ENCODE measurements at places on chromosomes 2 and 18. TPM values are rescaled to one million over a fixed set of nuclear protein-coding genes. Genes with fewer than 3 reads are reported as not detected.

GRCh38 chr2:200667413-200667812 lies 81.6 kb downstream of the AOX1 start:
- no peak overlapping the region for H3K27ac ChIP-seq
- H3K4me1 ChIP-seq: no peaks in the 10 kb centered on the region
- DNase-seq: no peak
- H3K27me3 ChIP-seq: peaks cover 4% of the 10 kb centered on the region
- H3K4me3 ChIP-seq: no peak overlapping the region
- no peaks in the 10 kb centered on the region for H3K36me3 ChIP-seq

DNA sequence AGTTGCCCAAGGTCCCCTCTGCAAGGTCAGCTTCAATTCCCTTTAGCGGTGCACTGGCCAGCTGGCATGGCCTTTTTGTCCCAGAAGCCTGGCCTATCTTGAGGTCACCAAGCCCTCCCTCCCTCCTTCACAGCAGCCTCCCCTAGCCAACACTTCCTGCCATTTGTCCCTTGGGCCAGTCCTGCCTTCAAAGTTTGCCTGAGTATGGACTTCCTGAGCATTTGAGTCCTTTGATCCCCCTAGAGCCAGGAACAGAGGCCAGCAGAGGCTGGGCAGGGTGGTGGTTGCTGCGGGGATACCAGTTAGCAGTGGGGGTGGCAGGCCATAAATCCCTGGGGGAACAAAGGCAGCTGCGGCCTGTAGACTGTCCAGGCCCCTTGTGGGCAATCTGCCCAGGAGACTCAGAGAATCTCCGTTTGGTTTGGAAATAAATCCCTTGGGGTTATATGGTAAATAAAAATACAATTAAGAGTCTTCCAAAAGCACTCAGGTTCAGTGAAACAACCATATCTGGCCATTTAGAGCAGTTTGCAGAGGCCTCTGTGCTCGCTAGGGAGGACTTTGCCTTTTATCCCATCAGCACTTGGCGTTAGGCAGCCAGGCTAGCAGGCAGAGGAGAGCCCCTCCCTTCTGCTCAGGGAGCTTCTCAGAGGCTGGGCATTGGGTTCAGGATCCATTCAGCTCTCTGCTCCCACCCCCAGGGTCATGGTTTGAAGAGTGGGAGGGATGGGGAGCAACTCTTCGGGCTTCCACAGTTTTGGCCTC lies 3.1 kb upstream of the HES6 start:
- no peak overlapping the region for H3K27ac ChIP-seq
- peaks cover 2% of the 10 kb centered on the region for H3K4me1 ChIP-seq
- peaks cover 5% of the 10 kb centered on the region for H3K36me3 ChIP-seq
- DNase-seq: no peak

GRCh38 chr2:33042265-33042664 lies 95.5 kb downstream of the LTBP1 start:
- H3K27me3 ChIP-seq: peaks cover 10% of the 10 kb centered on the region
- H3K36me3 ChIP-seq: no peaks in the 10 kb centered on the region
- no peaks in the 10 kb centered on the region for H3K4me1 ChIP-seq
- H3K27ac ChIP-seq: no peak overlapping the region
- no peak overlapping the region for H3K4me3 ChIP-seq
- no peak for DNase-seq

- peaks cover 41% of the 10 kb centered on the region for H3K27me3 ChIP-seq
- no peaks in the 10 kb centered on the region for H3K4me1 ChIP-seq
- no peak overlapping the region for H3K4me3 ChIP-seq
- H3K27ac ChIP-seq: no peak overlapping the region
- no peak for DNase-seq
These were observed 42.7 kb downstream of the CIB4 start for GRCh38 chr2:26598336-26598995.

- DNase-seq: no peak
- H3K27ac ChIP-seq: no peak overlapping the region
- no peaks in the 10 kb centered on the region for H3K27me3 ChIP-seq
- no peaks in the 10 kb centered on the region for H3K36me3 ChIP-seq
- H3K4me3 ChIP-seq: no peak overlapping the region
- H3K4me1 ChIP-seq: no peaks in the 10 kb centered on the region
These were observed 50.1 kb upstream of the SALL3 start for GRCh38 chr18:78929516-78929915.

GRCh38 chr18:32289483-32290075 lies 99.7 kb downstream of the MEP1B start:
- H3K36me3 ChIP-seq: no peaks in the 10 kb centered on the region
- H3K27me3 ChIP-seq: peaks cover 9% of the 10 kb centered on the region
- DNase-seq: peak; percentile 38
- no peak overlapping the region for H3K27ac ChIP-seq
- H3K4me1 ChIP-seq: no peaks in the 10 kb centered on the region

EMILIN1 gene
- 0.29 TPM for total RNA-seq
